Keratinocyte (primary cell): ENCODE measurements at places on chromosomes 7 and 10. TPM values are rescaled to one million over a fixed set of nuclear protein-coding genes. Genes with fewer than 3 reads are reported as not detected.

DNA sequence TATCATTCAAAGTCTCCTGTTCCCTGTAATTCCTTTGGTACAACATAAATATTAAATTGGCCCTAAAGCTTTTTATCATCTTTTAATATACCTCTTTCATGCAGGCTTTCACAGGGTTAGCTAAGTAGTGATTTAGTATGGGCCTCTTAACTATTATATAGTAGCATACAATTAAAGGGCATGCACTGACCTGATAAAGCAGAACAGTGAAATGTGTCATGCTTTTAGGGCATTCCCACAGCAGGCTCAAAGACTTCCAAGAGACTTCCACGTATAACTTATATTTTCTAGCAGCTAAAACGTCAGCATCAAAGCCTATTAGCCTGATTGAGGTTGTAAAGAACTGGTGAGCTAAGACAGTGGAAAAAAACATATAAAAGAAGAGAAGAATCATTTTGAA lies 35.3 kb downstream of the SAMD8 start:
- no peaks in the 10 kb centered on the region for H3K27me3 ChIP-seq
- H3K4me1 ChIP-seq, result peaks cover 41% of the 10 kb centered on the region
- H3K27ac ChIP-seq, result no peak overlapping the region
- H3K36me3 ChIP-seq, result peaks cover 9% of the 10 kb centered on the region
- DNase-seq, result peak; percentile 38

DNA sequence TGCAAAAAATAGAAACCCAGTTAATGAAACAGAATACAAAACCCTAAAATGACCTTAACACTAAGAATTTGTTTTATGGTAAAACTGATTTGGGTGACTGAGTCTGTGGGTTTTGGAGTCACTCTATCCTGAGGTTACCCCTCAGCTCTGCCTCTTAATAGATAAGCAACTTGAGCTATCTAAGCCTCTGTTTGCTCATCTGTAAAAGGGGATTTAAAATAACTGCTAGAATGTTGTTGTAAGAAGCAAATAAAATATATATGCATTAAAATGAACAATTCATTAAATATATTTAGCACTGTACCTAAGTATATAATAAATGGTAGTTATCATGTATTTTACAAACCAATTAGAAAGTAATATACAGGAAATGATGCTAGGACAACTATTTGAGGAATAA lies 115.4 kb downstream of the CABCOCO1 start:
- no peak overlapping the region for H3K4me3 ChIP-seq
- H3K27ac ChIP-seq, result no peak overlapping the region
- H3K4me1 ChIP-seq, result peaks cover 11% of the 10 kb centered on the region

GRCh38 chr7:70506434-70506833 lies 625.5 kb upstream of the GALNT17 start:
- no peaks in the 10 kb centered on the region for H3K4me1 ChIP-seq
- H3K27ac ChIP-seq, result no peak overlapping the region
- H3K4me3 ChIP-seq, result no peak overlapping the region

GRCh38 chr10:50279489-50279888 lies 28.2 kb upstream of the ASAH2 start:
- H3K27me3 ChIP-seq, result peaks cover 13% of the 10 kb centered on the region
- DNase-seq, result no peak
- no peaks in the 10 kb centered on the region for H3K4me1 ChIP-seq
- no peak overlapping the region for H3K4me3 ChIP-seq

DNA sequence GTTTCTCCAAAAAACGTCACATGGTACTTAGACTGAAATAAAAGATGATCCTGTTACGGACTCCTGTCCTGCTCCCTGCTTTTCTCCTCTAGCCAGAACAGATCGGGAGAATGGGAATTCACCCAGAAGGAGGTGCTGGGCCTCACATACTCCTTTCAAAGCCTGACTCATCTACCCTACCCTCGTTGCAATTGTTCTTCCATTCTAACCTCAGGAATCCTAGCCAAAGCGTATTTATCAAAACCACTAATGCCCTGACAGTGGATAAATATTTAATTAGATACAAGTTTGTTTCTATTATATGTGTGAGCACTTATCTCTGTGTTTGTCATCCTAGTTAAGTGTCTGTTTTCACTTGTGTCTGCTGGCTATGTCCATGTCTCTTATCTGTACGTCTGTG lies 21.7 kb downstream of the ZCWPW1 start:
- no peak overlapping the region for H3K27ac ChIP-seq
- H3K4me3 ChIP-seq, result no peak overlapping the region
- H3K36me3 ChIP-seq, result no peaks in the 10 kb centered on the region
- no peak for DNase-seq
- peaks cover 5% of the 10 kb centered on the region for H3K4me1 ChIP-seq

Gene KLLN
- 0.10 to 0.31 TPM (median 0.16 TPM) in 3 replicates for polyA plus RNA-seq

Gene HEPACAM2
- polyA plus RNA-seq, result 0.06 TPM in 1 of 3 replicates, not detected in the others

Gene ZNF736
- polyA plus RNA-seq, result 3.9 to 8.3 TPM (median 8.2 TPM) in 3 replicates

Gene GGCT
- 28.2 to 59.8 TPM (median 44.5 TPM) in 3 replicates for polyA plus RNA-seq
